Activated naive CD4-positive, alpha-beta T cell (primary cell): ENCODE measurements at places on chromosomes 11 and 22.

- DNase-seq: no peak
Observed at GRCh38 chr11:24298146-24298545, 198.7 kb upstream of the LUZP2 start.

DNA sequence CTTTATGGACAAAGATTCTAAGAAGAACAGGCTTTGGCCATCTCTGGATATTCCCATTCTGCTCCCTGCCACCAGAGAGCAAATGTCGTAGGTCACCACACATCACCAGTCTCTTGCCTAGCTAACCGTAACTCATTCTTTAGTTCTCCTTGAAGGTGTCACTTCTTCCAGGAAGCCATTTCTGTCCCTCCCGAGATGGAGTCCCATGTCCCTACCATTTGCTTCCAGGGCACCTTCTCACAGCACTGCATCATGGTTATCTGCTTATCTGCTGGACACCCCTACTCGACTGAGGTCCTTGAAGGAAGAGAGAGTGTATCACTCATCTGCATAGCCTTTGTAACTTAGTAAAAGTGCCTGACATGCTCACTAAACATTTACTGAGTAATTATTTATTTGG is 47.6 kb downstream of the FAM83F start:
- DNase-seq: no peak

GRCh38 chr22:31082606-31083376 is 1.7 kb downstream of the SMTN start:
- DNase-seq: no peak

GRCh38 chr22:32181043-32181442 is 21.9 kb upstream of the C22orf42 start:
- DNase-seq: no peak

- no peak for DNase-seq
Observed at GRCh38 chr11:10943968-10944367, 86.1 kb upstream of the ZBED5 start.

DNA sequence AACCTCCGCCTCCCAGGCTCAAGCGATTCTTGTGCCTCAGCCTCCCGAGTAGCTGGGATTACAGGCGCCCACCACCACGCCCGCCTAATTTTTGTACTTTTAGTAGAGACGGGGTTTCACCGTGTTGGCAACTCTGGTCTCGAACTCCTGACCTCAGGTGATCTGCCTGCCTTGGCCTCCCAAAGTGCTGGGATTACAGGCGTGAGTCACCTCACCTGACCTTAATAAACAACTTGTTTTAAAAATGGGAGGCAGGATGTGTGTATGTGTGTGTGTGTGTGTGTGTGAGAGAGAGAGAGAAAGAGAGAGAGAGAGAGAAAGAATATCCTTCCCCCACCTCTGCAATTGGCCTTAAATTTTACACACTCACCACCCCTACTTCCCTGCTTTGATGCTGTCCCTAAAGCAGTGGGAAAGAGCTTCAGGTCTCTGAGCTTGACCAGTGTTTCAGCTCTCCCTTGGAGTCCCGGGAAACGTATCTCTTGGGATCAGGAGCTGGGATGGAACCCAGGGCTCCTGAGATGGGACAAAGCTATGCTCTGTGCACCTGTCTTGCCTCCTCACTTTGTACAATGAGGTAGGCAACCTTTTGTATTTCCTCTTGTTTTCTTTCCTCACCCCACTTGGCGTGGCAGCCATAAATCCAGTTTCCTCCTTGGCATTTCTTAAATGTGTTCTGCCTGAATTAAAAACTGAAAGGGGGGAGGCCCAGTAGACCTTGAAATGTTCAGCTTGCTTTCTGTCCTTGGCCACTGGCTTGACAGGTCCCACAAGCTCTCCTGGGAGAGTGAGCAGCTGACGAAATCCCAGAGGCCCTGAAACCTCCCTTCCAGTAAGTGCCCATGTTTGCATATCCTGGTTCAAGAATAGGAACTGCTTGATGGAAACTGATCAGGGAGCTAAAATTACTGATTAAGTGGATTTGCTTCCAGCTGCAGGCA is 17.8 kb upstream of the XBP1 start:
- no peak for DNase-seq
